Pancreas (tissue), 10 donors: ENCODE measurements at places on chromosomes 7 and 10. TPM values are rescaled to one million over a fixed set of nuclear protein-coding genes. Genes with fewer than 3 reads are reported as not detected.

SLIT1 gene
- polyA plus RNA-seq = 2.8 TPM

MMP21 gene
- 0.19 TPM for polyA plus RNA-seq

AZGP1 gene
- 362 TPM for polyA plus RNA-seq

ATG9B gene
- 1.5 TPM for polyA plus RNA-seq

ITGA8 gene
- 1.0 TPM for polyA plus RNA-seq

VSTM4 gene
- polyA plus RNA-seq = 0.54 TPM

RFC2 gene
- polyA plus RNA-seq = 11.4 TPM
